ENCODE measurements at places on chromosomes 2 and 18.

DNA sequence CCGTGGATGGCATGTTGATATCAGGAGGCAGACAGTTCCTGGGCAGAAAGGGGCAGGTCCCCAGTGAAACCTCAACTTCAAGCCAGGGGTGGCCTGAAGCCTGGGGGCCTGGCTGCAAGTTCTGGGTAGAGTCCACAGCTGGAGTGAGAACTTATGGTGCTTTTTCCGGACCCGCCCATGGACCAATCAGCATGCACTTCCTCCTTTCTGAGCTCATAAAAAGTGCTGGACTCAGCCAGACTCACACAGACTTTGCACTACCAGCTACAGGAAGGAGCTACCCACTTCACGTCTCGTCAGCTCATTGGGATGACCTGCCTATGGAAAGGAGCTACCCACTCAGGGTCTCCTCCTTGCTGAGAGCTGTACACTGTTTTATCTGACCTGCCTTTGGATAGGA, 183.1 kb upstream of the MC4R start:
- DNase-seq: no peak

DNA sequence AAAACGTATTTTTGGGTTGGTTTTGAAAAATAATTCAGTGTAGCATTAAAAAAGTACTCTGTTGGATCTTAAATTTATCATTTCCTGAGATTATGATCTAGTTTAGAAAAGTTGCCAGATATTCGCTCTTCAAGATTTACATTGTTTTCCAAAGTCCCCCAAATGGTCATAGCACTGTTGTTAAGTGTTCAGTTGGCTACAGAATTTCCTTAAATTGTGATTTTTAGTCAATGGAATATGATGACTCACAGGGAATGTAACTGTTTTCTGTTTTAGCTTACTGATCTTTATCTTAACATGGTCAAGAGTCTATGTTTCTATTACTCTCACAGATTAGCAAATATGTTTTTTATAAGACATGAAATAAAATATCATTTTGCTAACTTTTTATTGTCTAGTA, 23.2 kb downstream of the PLCL1 start:
- no peak for DNase-seq

- DNase-seq: no peak
Observed at GRCh38 chr18:41814651-41815050, 140.4 kb upstream of the PIK3C3 start.

- no peak for DNase-seq
Observed at GRCh38 chr2:177799531-177799930, 273.0 kb downstream of the PDE11A start.

DNA sequence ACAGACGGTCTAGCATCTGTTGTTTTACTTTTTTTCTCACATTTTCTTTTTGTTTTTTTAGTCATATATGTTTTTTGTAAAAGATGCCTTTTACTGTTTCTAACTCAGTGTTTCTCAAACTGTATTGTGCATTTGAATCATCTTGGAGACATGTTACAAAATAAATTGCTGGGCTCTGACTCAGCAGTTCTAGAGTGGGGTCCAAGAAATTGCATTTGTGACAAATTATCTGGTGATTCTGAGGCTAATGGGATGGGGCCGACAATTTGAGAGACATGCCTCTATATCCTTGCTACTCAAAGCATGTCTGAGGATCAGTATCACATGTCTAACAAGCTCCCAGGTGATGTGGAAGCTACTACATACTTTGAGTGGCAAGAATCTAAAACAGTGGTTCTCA, 478.8 kb downstream of the PLCL1 start:
- DNase-seq: no peak

DNA sequence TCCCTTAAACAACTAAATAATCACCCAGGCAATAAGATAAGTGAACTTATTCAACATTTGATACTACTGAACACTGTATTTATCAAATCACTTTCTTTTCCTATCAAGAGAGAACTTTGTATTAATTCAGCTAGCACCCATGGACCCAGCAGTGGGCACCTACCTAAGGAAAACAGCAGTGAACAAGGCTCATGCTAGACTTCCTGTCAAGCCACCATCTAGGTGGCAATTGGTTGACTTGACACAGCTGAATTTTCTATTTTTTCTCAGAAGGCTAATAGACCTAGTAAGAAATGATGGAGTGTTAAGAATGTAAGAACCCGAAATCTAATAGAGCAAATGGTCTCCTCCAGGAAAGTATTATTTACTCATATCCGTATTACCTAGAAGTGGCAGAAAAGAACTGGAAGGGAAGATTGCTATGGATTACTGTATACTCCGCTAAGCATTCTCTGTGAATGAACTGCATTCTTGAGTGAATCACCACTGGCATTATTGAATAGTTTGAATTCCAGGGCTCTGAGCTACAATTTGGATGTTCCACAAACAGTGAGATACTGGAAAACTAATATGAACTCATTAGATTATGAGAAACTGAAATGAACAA, 988.2 kb upstream of the CDH2 start:
- DNase-seq: no peak

DNA sequence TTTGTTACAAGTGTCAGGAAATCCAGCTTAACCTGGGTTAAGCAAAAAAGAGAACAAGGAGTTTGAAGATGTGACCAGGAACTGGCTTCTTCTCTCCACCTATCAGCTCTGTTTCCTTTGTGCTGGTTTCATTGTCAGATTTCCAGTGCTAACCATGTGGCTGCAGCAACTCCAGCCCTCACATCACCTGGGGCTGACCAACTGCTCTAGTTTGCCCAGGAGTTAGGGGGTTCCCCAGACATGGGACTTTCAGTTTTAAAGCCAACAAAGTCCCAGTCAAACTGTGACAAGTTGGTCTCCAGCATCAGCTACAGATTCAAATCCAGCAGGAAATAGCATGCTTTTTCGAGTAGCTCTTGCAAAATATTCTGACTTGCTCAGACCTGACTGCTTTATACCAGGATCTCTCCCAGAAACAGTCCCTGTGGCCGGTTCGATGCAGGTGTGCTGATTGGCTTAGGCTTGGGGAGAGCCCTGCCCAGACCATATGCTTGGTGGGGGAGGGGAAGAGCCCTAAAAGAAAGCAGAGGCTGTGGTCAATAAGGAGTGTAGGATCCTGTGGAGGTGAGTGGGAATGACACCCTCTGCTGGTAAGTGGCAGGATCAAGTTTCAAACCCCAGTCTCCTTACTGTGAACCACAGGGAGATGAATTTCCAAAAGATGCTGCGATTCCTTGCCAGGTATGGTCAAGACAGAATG, 49.5 kb downstream of the KCNE4 start:
- no peak for DNase-seq

- DNase-seq: no peak
Observed at GRCh38 chr2:197857476-197858107, 53.2 kb downstream of the PLCL1 start.

- no peak for DNase-seq
Observed at GRCh38 chr18:2312440-2312839, 258.9 kb downstream of the METTL4 start.

GRCh38 chr2:155266583-155266982, 568.1 kb downstream of the KCNJ3 start:
- no peak for DNase-seq

- no peak for DNase-seq
Observed at GRCh38 chr2:59395119-59395518, 1154.0 kb upstream of the FANCL start.

GRCh38 chr2:190060019-190060418, 2.5 kb downstream of the MSTN start:
- no peak for DNase-seq

DNA sequence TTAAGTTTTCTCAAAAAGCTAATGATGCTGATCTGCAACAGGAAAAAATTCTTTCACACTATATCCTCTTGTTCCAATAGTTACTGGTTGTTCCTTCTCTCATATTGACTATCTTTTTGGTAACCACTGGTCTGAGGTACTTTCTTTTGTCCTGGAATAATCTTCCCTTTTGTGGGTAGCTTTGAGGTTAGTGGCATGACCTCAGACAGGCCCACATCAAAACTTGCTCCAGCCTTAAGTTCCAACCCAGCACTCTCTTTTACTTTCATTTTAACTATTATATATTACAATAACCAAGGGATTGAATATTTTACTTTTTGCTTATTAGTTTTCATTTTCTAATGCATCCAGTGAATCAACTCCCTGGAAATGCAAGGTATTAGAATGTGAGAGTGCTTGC, 9.5 kb downstream of the REG1A start:
- no peak for DNase-seq

DNA sequence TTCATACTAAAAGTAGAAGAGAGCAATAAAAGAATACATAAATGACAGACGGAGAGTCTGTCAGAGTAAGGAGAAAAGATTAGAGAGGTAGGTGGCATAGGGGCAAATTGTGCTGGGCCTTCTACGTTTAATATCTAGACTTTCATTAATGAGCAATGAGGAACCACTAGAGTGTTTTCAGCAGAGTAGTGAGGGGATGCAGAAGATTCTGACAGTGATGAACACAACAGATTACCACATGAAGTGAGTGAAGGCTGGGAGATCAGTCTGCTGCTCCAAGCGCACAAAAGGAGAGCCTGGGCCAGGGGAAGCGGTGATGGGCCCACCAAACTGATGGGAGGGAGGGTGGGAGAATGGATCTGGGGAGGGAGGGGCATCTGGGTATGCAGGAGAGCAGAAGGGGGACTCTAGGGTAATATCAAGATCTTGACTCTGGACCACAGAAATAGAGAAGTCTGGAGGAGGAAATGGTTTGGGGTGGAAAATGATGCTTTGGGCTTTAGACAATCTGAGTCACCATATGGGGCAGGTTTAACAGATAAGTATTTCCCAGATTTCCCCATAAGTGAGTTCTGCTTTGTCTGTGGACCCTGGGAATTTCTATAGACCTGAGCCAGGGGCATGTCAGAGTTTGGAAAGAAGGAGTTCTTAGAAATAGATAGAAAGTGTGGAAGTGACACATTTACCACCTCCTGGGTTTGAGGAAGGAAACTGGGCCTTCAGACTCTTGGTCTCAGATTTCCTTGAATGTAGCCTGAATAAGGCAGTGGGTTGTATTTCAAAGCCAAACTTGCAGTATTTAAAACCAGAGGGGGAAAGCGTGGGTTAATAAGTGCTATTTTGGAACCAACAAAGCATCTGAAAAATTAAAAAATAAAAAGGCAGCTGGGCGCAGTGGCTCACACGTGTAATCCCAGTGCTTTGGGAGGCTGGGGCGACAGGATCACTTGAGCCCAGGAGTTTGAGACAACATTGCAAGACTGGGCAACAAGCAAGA, 15.0 kb upstream of the IL1A start:
- DNase-seq: no peak
